Stimulated activated CD4-positive, alpha-beta T cell treated with anti-CD3 and anti-CD28 coated beads, Interleukin-1b, Interleukin-23, amount 100 ng/mL, for 4 hours (primary cell): ENCODE measurements at places on chromosomes 3 and 15.

DNA sequence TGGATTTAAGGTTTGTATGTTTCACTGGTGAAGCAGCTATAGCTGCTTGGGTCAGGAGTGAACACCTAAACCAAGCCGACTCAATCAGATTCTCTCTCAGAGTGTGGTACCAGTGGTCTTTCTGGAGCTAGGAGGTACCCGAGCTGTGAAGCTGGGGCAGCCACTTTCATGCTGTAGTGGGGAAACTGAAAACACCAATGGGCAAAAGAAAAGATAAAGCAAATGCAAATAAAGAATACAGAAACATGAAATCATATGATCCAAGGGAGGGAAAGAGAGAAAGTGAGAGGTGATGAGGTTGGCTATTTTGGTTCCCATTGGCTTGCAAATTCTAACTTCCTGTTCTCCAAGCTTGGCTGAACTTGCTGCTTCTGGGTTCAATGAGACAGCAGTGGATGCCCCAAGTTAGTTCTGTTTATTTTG lies 212.3 kb upstream of the CFAP20DC start:
- no peak for DNase-seq

GRCh38 chr15:88337993-88338392 lies 81.5 kb upstream of the NTRK3 start:
- no peak for DNase-seq

DNA sequence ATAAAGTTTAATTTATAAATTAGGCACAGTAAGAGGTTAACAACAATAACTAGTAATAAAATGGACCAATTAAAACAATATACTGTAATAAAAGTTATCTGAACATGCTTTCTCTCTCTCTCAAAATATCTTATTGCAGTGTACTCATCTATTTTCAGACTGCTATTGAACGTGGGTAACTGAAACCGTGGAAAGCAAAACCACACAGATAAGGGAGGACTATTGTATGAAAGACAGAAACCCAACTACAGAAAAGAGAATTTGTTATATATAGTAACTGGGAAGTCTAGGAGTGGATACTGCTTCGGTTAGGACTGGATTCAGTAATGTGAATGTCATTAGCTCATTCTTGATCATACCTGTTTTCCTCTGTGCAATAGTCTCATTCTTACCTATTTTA lies 119.3 kb upstream of the DAZL start:
- no peak for DNase-seq

DNA sequence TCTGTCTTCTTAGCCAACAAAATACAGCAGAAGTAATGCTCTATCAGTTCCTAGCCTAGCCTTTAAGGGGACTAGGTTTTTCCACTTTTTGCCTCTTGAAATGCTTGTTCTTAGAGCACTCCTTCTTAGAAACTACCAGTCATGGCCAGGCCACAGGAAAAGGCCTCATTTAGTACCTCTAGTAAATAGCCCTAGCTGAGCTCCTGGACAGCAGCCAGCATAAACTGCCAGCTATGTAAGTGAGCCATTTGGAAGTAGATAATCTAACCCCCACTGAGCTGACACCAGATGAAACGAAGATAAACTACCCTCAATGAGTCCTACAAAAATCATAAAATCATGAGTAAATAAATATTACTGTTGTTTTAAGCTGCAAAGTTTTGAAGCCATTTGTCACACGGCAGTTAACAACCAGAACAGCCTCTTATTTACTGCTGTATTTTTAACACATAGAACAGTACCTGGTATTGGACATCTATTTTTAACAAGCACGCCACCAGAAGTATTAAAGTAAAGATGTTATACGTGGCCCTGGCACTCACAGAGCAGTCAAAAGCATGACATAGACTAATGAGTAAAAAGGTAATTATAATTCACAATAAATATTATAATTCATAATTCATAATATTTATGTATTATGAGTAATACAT lies 12.0 kb downstream of the TBC1D5 start:
- no peak for DNase-seq

DNA sequence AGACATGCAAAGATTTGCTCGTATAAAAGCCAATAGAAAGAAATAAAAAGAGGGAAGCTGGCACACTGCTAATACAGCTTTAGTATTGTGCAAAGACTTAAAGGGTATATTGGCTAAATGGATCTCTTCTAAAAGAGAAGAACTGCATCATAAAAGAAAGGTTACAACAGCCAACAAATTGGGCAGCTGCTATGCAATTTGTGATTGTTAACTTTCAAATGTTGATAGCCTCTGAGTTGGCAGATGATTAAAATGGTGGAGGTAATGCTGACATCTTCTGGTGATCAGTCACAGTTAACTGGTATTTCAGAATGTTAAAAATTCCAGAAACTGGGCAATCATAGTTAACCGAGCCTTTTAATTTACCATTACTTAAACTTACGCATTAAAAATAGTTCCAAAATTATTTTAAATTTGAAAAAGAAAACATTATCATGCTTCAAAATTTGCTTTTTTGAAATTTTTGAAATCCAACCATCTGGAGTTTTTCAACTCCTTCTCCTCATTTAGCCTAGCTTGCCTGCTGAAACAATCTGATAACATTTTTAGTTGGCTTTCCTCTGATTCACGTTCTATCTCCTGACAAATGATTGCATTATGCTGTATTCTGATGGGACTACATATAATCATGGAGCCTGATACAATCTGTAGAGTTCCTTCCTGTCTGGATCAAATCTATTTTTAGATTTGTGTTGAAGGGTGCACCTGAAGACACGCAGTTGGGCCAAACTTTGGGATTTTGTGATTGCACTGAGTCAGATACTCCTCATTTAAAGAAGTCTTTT lies 144.0 kb upstream of the PDZRN3 start:
- no peak for DNase-seq

GRCh38 chr3:46558184-46559043 lies 7.7 kb downstream of the LRRC2 start:
- peak; percentile 41 for DNase-seq

GRCh38 chr15:31523655-31524049 lies 197.0 kb downstream of the KLF13 start:
- no peak for DNase-seq

DNA sequence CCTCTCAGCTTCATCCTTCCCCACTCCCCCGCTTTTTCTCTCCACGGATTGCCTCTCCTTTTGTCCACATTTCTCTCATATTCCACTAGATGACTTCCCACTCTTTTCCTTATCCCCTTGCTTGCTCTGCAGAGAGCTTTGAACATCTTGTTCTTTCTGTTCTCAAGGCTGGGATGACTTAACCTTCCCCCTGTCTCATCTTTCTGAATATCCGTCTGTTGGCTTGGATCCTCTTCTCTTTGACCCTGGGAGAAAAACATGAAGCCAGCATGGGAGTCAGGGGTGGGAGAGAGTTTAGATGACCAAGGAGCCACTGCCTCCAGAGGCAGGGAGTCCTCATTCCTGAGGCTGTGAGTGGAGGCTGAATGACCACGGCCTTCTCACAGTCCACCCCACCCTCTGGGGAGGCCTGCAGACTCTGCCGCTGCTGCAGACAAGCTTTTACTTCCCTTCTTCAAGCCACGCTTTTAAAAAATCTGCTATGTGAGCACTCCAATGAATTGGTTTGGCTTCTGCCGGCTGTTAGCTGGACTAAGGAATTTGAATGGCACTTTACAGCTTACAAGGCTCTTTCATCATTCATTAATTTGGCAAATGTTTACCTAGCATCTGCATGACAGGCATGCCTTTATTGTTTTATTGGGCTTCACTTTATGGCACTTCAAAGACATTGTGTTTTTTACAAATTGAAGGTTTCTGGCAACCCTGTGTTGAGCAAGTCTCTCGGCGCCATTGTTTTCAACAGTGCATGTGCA lies 111.6 kb upstream of the SLC6A6 start:
- no peak for DNase-seq

- DNase-seq = no peak
These were observed 11.1 kb upstream of the MGLL start for GRCh38 chr3:127833281-127834032.

GRCh38 chr3:8767667-8768363 lies 1.6 kb downstream of the OXTR start:
- no peak for DNase-seq
